ENCODE measurements at places on chromosomes 1 and 21. TPM values are rescaled to one million over a fixed set of nuclear protein-coding genes. Genes with fewer than 3 reads are reported as not detected.

DNA sequence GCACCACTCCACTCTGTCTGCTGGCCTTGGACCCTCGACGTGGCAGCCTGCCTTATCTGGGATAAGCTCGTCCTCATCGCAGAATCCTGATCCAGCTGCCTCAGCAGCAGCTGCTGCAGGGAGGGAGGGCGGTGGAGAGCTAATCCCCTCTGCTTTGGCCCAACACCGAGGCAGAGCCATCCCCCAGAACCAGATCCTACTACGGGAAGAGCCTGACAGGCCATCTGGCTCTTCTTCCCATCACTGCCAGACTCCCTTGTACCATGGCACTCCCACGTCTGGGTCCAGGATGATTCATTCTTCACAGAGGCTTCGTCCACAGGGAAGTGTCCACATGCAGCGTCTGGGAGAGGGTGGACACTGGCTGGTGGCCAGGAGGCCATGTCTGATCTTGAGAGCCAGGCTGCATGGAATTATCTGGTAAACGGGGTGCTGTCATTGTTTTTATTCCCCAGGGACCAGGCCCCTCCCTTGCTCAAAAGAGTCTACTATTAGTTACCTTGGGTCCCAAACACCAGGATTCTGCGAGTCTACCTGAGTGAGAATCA, 14.6 kb upstream of the PKP1 start:
- DNase-seq, result peak; percentile 71

DNA sequence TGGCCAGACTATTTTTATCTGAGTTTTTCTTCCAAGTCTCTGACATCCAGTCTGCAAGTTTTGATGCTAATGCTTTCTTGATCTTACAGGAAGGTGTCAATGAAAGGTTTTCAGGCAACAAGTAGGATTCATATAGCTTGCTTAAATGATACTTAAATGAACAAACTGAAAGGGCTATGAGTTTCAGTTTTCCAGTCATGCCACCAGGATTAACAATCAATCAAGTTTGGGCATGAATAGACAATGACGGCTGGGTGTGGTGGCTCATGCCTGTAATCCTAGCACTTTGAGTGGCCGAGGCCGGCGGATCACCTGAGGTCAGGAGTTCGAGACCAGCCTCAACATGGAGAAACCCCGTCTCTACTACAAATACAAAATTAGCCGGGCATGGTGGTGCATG, 34.3 kb upstream of the SLC16A1 start:
- no peak for DNase-seq

The FAM72D gene
- 1.00 TPM for total RNA-seq

GRCh38 chr1:209238356-209238755, 345.2 kb upstream of the CAMK1G start:
- DNase-seq, result no peak

GRCh38 chr1:22518379-22518778, 44.9 kb upstream of the EPHA8 start:
- no peak for DNase-seq

The ARHGEF16 gene
- 4.1 TPM for total RNA-seq

- no peak for DNase-seq
Measured at GRCh38 chr1:87017998-87018672, 103.7 kb downstream of the HS2ST1 start.

GRCh38 chr1:147444381-147444780, 96.9 kb upstream of the BCL9 start:
- DNase-seq, result no peak

- DNase-seq, result no peak
Measured at GRCh38 chr1:145846201-145846612, 777 bp downstream of the NUDT17 start.

GRCh38 chr1:169794530-169795416, at the start of gene METTL18:
Gene METTL18, minus strand, starts transcription at chr1:169794907. Its CDS starts 1,212 bp downstream, at chr1:169793695.
- peak; percentile 96 for DNase-seq

DNA sequence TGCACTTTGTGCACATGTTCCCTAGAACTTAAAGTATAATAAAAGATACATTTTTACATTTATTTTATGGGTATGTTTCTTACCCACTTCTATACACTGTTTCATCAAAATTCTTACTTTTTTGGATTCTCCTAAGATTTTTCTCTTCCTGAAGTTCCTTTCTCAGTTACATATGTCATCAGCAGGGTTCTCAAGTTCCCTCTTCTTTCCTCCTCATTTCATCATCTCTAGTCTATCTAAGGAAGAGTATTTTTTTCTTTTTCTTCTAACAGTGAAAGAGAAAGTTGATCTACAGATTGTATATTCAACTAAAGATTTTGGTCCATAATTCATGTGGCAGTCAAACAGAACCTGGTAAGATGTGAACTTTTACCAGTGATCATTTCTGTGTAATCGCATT, 41.2 kb upstream of the CYYR1 start:
- DNase-seq, result no peak

GRCh38 chr1:156111355-156111962, 3.1 kb upstream of the LMNA start:
- DNase-seq, result no peak

DNA sequence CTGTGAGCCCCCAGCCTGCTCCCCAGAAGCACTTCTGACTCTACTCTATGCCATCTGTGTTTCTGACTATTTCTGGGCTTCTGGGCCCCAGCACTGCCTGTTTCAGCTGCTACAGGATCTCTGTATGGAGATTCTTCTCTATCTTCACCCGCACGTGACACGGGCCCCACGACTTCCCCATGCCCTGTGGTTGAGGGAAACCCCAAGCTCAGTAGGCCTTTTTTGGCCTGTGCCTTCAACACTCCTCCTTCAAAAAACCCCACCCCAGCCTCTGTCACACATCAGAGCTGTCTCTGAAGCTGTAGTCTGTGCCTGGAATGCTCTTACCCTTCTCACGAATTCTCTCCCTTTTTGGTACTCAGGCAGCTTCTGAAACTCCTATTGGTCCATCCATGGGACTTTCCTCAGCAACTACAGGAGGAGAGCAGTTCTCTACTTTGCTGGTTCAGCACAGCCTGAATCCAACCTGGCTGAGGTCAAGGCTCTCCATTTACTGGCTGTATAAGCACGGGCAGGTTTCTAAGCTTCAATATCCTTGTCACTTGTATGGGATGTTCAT, 2.0 kb upstream of the NID1 start:
- DNase-seq, result no peak

DNA sequence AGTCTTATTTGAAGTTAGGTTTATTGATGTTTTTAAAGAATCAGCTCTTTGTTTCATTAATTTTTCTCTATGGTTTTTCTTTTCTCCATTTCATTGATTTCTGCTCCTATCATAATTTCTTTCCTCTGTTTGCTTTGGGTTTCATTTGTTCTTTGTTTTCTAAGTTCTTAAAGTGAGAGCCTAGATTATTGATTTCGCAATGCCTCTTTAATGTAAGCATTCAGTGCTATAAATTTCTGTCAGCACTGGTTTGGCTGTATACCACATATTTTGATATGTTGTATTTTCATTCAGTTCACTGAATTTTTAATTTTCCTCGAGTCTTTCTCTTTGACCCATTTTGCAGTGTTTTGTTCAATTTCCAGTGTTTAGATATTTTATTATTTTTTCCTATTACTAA, 68.7 kb downstream of the DNAH14 start:
- DNase-seq, result no peak

The EVA1C gene
- not detected for total RNA-seq

GRCh38 chr1:155424091-155424490, 103.4 kb downstream of the RUSC1 start:
- no peak for DNase-seq

GRCh38 chr1:222060210-222060916, 318.5 kb upstream of the DUSP10 start:
- no peak for DNase-seq

DNA sequence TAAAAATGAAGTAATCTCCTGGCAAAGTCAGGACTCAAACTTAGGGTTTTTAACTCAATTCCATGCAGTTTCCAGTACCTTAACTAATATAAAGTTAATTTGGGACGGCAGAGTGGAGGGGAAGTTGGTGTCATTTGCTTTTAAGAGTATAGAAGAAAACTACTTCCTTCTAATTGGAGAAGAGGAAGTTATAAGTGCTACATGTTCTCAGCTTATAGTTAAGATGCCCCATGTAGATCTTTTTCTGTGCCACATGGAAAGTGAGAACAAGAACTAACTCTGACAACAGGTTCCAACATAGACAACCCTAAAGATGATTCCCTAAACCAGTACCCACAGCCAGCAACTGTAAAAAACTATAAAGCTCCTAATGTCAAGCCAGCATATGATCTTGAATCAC, 11.5 kb downstream of the RRAGC start:
- no peak for DNase-seq

DNA sequence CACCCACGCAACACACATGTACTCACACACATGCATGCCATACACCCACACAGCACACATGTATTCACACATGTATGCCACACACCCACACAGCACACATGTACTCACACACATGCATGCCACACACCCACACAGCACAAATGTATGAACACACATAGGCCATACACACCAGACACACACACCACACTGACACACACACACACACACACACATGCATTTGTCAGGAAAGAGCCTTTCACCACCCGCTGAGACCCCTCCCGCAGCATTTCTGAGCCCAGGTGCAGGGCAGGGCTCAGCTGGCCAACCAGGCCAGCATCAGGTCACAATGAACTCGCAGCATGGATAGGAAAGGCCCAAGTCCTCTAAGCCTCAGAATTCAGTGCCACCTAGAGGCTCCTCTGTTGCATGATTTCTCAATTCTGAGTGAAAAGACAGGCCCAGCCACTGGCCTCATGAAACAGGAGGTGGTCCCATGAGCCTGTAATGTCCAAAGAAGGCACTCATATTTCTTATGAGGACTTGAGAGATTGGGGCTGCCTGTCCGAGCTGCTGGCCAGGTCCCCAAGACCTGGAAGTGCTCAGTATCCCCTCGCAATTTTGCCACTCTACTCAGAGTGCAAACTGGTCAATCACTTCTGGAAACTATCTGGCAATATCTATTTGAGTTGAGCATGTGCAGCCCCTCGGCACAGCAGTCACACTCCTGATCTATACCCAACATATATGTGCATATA, 57.3 kb downstream of the PSMG1 start:
- peak; percentile 55 for DNase-seq

- DNase-seq, result peak; percentile 71
Measured at GRCh38 chr21:29164323-29164942, 34.0 kb downstream of the MAP3K7CL start.

- DNase-seq, result no peak
Measured at GRCh38 chr1:201362906-201363305, 14.6 kb downstream of the TNNT2 start.

The GBP5 gene
- 0.79 TPM for total RNA-seq

GRCh38 chr1:24421502-24421901, 5.9 kb downstream of the NIPAL3 start:
- no peak for DNase-seq

DNA sequence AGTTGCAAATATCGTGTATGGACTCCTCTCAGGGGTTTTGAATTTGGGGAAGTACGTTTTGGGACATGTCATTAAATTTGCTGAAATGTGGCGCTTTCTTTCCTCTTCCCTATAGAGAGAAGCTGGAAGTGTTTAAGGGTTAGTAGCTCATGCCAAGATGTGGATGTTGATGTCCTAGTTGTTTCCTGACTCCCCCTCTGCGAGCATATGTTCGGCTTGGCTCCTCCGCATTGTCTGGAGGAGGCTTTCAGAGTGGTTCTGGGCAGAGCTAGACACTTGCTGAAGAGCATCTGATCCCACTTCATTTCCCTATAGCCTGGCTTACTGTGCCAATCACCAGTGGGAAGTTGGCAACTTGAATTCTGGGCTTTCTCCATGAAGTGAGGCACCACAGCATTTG, 347.4 kb upstream of the B3GALT2 start:
- no peak for DNase-seq

DNA sequence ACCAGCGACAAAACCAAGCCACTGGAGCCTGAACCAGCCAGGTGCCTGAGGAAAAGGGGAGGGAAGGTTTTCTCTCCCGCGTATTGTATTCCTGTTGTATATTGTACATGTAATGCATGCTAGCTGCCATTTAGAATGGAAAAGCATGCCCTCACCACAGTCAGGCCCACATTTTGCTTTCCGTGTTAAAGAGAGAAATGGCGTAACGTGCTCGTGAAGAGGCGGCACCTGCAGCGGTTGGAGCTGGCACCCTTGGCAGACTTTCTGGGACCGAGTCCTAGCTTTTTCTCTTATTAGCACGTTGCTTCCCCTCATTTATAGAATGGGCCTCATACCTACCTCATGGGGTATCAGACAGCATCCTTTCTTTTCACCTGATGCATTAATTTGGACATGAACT, 135.3 kb upstream of the IRF2BP2 start:
- DNase-seq, result no peak

DNA sequence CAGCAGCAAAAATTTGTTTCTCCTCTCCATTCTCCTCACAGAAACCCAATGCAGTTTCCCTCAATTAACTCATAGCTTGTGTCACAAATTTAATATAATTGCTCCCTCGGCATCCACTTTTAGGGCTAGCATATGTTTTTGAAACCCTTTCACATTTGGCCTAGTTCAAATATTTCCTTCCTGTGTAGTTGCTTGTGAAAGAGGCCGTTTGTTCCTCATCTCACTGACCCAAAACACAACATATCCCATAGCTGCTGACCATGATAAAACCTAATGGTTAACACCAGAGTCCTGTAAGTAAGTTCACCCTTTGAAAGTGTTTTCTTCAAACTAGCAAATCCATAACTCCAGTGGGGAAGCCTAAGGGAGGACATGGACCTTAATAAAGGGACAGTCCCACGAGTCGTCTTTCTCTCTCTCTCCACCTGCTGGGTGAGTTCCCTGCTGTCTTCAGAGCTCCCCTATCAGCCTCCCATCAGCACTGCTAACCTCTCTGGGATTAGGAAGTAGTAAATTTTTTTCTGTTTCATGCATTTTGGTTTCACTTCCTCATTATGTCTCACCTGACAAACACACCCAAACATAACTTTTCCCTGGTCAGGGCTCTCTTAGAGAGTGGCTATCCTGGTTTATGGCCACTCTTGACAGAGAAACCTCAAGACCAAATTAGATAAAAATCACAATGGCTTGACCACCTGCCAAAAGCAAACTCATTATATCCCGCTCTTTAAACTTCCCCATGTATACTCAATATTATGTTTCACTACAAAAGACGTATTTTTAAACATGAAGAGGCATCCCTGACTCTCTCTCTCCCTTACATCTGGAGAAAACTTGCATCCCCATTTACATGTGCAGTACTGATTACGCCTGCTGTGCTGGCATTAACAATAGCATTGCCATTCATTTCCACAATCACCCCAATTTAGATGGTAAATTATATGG, 177.7 kb upstream of the HP1BP3 start:
- no peak for DNase-seq

The IFNLR1 gene
- total RNA-seq, result 0.94 TPM

Measured in astrocyte (in vitro differentiated cells and primary cell).